ENCODE measurements at places on chromosomes 3 and 15. TPM values are rescaled to one million over a fixed set of nuclear protein-coding genes. Genes with fewer than 3 reads are reported as not detected.
A peak's percentile ranks its signal among the peaks of the same experiment; 100 is the strongest.

- no peaks in the 10 kb centered on the region for H3K27me3 ChIP-seq
- peak overlapping the region; percentile 94 for H3K27ac ChIP-seq
- no peaks in the 10 kb centered on the region for H3K36me3 ChIP-seq
- no peak for DNase-seq
- H3K4me3 ChIP-seq: peak overlapping the region; percentile 59
Observed at GRCh38 chr3:135966271-135966961, 888 bp downstream of the PPP2R3A start.

GRCh38 chr3:122263974-122264588 lies 61.0 kb upstream of the CSTA start:
- H3K27ac ChIP-seq: no peak overlapping the region
- no peaks in the 10 kb centered on the region for H3K4me1 ChIP-seq
- H3K36me3 ChIP-seq: no peaks in the 10 kb centered on the region

DNA sequence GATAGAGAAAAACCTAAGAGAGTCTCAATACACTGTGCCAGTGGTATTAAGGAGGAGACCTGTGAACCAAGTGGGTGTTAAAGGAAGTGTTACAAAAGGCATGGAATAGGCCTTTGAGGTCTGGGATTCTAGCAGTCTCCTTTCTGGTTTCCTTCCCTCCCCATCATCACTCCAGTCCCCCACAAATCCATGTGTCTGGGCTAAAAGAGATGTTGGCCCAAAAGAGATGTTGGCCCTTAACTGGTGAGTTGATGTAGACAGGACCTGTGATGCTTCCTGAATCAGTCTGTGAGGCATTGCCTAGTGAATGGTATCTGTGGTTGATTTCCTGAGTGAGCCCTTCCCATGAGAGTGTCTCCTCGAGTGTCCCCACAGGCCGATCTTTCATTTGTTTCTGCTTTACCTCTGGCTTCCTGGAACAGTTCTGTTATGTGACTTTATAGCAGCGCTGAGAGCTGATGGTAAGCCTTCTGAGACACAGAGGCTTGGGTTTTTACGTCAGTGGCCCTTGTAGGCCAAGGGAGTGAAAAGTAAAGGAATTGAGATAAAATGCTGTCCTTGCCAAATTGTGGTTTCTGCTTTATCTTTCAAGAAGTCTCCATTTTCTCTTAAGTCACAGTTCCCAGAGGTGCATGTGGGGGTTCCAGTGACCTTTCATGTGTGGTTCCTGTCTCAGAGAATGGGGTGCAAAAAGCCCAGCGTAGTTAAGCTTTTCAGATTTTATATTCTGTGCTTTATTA lies 87.8 kb downstream of the KLHL25 start:
- peak overlapping the region; percentile 83 for H3K27ac ChIP-seq
- peak overlapping the region; percentile 23 for H3K4me3 ChIP-seq
- DNase-seq: no peak

DNA sequence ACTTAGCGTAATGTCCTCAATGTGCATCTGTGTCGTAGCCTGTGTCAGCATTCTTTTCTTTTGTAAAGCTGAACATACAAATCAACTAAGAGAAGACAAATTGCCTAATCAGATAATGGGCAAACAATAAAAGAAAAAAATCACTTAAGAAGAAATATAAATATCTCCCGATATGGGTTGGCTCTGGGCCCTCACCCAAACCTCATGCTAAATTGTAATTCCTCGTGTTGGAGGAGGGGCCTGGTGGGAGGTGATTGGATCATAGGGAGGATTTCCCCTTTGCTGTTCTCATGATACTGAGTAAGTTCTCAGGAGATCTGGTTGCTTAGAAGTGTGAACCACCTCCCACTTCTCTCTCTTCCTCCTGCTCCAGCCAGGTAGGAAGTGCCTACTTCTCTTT lies 285.0 kb upstream of the LYSMD4 start:
- H3K4me3 ChIP-seq: no peak overlapping the region
- DNase-seq: no peak
- H3K27ac ChIP-seq: no peak overlapping the region
- H3K4me1 ChIP-seq: peaks cover 26% of the 10 kb centered on the region
- H3K36me3 ChIP-seq: no peaks in the 10 kb centered on the region

DNA sequence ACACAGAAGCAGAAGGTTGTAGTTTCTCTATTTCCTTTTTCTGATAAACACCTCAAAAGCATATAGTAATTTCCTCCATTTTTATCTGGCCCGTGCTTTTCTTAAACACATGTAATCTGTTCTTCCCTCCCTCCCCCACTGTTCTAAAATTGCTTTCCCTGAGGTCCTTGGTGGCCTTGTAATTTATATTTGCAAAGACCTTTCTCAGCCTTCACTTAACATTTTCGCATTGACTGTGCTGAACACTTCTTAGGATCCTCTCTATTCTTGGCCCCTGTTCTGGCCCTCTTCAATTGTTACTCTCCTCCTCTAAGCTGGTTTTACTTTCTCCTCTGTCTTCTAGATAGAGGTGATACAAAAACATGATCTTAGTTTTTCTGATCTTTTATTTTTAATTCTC lies 28.3 kb downstream of the GAP43 start:
- H3K36me3 ChIP-seq: no peaks in the 10 kb centered on the region
- no peaks in the 10 kb centered on the region for H3K27me3 ChIP-seq
- no peak for DNase-seq
- H3K4me1 ChIP-seq: no peaks in the 10 kb centered on the region
- no peak overlapping the region for H3K27ac ChIP-seq

DNA sequence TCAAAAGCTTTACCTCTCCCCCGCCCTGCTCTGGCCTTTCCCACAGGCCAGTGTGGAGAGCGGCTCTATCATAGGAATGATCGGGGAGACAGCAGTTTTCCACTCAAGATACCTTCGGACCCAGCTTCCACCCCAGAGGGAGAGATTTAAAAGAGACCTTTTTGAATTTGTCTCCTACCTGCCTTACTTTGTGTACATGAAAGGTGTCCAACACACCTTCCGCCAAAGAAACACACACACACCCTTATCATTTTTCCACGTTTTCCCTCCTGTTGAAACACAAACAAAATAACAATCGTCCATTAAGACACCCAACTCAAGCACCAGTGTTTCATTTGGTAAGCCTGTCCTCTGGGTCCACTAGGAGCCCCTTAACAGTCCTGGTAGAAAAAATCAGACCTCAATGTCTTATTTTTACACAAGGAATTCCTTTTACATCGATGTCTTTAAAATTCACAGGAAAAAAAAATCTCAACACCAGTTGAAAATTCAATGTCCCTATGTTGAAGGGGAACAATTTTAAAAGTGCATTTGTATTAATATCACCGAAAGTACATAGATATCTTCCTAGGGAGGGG lies 4.0 kb downstream of the HES1 start:
- no peaks in the 10 kb centered on the region for H3K36me3 ChIP-seq
- no peaks in the 10 kb centered on the region for H3K27me3 ChIP-seq
- no peak overlapping the region for H3K4me3 ChIP-seq
- DNase-seq: no peak
- H3K27ac ChIP-seq: peak overlapping the region; percentile 86

DNA sequence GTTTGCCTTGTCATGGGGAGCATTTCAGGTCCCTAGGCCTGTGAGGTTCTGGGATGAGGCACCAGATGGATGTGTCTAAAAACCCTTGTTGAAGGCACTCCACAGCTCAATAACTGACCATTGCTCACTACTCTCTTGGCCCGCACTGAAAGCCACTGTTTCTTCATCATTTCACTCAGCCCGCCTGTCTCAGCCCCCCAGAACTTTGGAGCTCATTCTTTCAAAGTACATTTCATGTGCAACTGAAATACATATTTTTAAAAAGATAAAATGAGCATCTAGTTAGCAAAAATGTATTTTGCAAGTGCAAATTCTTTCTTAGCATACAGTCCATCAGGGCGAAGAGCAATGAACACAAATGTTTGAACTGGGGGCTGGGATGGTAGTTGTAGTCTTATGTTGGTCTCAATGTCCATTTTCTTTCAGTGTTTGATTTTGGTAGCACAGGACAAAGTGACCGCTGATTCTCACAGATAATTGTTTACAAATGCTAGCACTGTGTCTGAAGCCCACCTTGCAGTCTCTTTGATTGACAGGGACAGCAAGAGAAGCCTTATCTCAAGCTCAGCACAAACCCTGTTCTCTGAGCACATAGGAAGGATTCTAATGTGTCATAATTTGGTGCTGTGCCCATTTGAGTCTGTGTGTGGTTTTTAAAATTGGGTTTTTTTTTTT lies 19.6 kb downstream of the HEMK1 start:
- DNase-seq: no peak
- no peaks in the 10 kb centered on the region for H3K27me3 ChIP-seq
- H3K4me3 ChIP-seq: no peak overlapping the region
- H3K27ac ChIP-seq: no peak overlapping the region
- peaks cover 22% of the 10 kb centered on the region for H3K4me1 ChIP-seq

- no peaks in the 10 kb centered on the region for H3K27me3 ChIP-seq
- DNase-seq: peak; percentile 77
- H3K27ac ChIP-seq: no peak overlapping the region
- H3K36me3 ChIP-seq: no peaks in the 10 kb centered on the region
Observed at GRCh38 chr3:33152363-33153360, 38.8 kb downstream of the CRTAP start.

- no peak overlapping the region for H3K27ac ChIP-seq
- H3K4me1 ChIP-seq: no peaks in the 10 kb centered on the region
- no peak overlapping the region for H3K4me3 ChIP-seq
- H3K36me3 ChIP-seq: no peaks in the 10 kb centered on the region
- no peak for DNase-seq
- no peaks in the 10 kb centered on the region for H3K27me3 ChIP-seq
Observed at GRCh38 chr3:62611541-62612240, 238.3 kb upstream of the FEZF2 start.

DNA sequence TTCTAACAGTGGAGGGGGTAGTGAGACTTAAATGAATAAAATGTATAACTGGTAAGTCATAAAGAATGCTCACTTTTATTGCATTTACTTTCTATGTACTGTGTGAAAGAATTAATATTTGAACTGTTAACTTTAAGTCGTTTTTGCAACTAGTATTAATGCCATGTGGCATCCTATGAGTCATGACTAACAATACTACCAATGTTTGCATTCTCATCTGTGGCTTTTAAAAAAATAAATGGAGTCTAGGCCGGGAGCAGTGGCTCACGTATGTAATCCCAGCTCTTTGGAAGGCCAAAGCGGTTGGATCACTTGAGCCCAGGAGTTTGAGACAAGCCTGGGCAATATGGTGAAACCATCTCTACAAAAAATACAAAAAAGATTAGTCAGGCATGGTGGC lies 5.2 kb downstream of the C3orf49 start:
- H3K27me3 ChIP-seq: no peaks in the 10 kb centered on the region
- H3K36me3 ChIP-seq: no peaks in the 10 kb centered on the region
- H3K4me3 ChIP-seq: no peak overlapping the region
- no peaks in the 10 kb centered on the region for H3K4me1 ChIP-seq

DNA sequence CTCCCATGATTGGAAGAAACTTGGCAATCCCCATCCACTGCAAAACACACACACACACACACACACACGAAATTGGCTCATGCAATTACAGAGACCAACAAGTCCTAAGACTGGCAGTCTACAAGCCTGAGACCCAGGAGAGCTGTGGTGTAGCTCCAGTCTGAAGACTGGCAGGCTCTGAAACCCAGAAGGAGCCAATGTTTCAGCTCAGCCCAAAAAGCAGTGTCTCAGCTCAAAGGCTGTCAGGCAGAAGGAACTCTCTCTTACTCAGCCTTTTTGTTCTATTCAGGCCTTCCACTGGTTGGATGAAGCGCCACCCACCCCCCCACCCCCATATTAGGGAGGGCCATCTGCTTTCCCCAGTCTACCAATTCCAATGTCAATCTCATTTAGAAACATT lies 32.1 kb downstream of the MESD start:
- H3K36me3 ChIP-seq: peaks cover 14% of the 10 kb centered on the region
- DNase-seq: no peak
- H3K27ac ChIP-seq: no peak overlapping the region
- peaks cover 5% of the 10 kb centered on the region for H3K4me1 ChIP-seq
- H3K4me3 ChIP-seq: no peak overlapping the region
- no peaks in the 10 kb centered on the region for H3K27me3 ChIP-seq

DNA sequence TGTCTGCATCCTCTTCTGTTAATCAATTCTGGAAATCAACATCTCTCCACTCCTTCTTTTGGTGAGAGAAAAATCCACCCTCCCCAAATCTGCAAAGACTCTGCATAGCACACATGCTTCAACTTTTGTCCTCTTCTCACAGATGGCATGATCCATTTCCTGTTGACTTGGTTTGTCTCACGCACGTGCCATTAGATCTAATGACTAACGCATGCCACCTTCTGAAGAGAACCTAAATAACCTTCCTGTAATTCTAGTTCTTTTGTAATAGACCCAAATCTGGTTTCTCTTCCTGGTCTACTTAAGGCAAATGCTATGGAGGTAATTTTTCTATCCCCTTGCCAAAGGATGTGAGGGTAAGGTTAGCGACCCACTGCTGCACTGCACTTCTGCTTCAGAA lies 51.0 kb upstream of the ATOSA start:
- no peak overlapping the region for H3K4me3 ChIP-seq
- no peaks in the 10 kb centered on the region for H3K27me3 ChIP-seq
- H3K36me3 ChIP-seq: no peaks in the 10 kb centered on the region
- no peak overlapping the region for H3K27ac ChIP-seq

GRCh38 chr3:76177610-76178009 lies 392.3 kb upstream of the ZNF717 start:
- no peak for DNase-seq
- no peaks in the 10 kb centered on the region for H3K36me3 ChIP-seq
- H3K27ac ChIP-seq: no peak overlapping the region
- H3K4me1 ChIP-seq: no peaks in the 10 kb centered on the region
- no peaks in the 10 kb centered on the region for H3K27me3 ChIP-seq

DNA sequence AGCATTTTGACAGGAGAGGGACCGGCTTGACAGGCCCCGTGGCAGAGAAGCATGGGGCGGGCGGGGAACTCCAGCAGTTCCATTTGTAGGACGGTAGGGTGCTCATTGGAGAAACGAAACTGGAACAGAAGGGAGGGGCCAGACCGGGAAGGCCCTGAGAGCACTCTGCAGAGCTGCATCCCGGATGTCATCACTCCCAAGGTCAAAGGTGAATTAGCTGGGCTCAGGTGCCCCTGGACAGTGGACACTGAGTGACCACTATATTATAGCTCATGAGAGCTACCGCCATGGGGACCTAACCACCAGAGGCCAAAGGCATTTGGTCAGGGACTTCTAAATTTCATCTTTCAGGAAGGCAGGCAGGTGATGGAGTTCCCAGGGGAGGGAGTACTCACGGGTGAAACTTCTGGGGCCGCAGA lies 7.3 kb downstream of the CSRNP1 start:
- no peak overlapping the region for H3K4me3 ChIP-seq
- H3K36me3 ChIP-seq: peaks cover 47% of the 10 kb centered on the region

DNA sequence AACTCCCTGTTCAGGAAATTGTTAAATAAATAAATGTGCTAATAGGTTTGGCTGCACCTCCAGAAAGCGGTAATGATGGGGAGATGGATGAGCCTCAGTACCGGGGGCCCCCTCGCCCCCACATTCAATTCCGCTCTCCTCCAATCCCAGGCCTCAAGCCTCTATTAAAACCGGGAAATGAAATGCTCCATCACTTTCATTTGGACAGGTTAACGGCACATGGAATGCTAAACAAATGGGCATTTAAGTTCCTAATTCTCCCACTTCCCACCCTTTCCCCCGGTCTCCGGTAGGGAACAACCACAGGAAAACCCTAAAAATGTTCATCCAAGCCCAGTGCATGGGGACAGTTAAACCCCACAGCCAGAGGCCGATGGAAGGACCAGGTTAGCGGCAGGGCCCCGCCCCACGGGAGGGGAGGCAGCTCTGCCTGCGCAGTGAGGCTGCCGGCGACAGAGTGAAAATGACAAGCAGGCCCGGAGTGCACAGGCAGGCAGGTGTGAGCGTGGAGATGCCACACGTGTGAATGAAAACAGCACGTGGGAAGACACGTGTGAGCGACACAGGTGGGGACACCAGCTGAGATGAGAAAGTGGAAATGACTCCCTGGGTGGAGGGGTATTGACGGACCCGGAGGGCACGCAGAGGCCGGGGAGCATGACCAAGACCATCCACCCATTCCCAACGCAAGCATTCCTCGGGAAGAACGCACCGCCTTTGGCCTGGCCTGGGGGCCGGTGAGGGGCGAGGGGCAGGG lies 28.1 kb downstream of the RNU5B-1 start:
- DNase-seq: no peak
- H3K4me3 ChIP-seq: no peak overlapping the region

The MYLK gene
- total RNA-seq: 352 TPM

The CHRFAM7A gene
- not detected for total RNA-seq

Measured in vagina (tissue), 2 donors.